ENCODE measurements at places on chromosomes 3 and 15.

- no peak for DNase-seq
These were observed 10.9 kb downstream of the TM2D3 start for GRCh38 chr15:101641129-101641764.

GRCh38 chr3:110459021-110459420 lies 612.6 kb upstream of the NECTIN3 start:
- no peak for DNase-seq

DNA sequence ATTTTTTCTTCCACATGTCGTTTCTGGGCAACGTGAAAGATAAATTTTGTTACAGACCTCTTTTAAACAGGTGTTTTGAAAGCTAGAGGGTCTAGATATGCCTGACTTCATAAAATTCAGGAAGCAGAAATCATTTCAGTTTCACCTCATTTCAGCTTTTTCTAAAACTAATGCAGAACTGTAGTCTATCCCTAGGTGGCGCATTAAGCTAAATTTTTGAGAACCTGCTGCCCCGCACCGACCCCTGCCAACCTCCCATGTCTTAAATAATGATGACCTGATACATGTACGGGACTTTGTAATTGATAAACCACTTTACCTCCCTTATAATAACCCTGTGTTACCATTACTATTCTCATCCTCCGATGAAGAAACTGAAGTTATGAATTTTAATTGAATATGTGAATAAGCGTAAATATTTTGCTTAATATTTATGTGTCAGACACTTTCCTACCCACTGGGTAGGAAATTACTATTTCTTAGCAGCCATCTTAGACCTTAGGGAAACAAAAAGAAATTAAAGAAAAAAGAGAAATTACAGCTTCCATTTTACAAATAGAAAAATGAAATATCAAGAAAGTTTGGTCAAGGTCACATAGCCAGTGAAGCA lies 78.7 kb upstream of the GCNT3 start:
- DNase-seq, result no peak

- DNase-seq, result no peak
These were observed 21.1 kb downstream of the MAGI1 start for GRCh38 chr3:66017591-66017990.

DNA sequence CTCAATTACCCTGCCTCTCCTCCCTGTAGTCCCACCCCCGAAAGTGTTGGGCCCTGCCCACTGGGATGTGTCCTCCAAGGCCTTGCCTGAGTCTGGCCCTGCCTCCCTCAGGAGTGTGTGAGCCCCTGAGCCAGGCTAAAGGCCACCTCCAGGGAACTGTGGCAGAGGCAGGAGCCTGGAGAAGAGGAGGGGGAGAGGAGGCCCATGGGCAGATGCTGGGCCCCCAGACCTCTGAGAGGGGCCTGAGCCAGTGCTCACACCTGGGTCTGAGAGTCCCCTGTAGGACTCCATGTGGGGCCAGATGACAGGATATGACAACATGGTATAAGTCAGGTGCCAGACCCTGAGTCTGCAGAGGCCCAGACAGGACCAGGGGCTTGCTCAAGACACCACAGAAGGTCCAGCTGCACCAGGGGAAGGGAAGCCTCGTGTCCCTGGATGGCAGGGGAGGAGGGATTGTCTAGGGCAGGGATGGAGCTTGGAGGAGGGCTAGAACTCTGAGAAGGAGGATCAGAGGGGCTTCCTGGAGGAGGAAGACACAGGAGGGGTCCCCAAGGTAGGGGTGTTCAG lies 217.9 kb downstream of the TBC1D2B start:
- no peak for DNase-seq

GRCh38 chr3:70090322-70090913 lies 90.9 kb downstream of the SAMMSON start:
- no peak for DNase-seq

- no peak for DNase-seq
These were observed 309.7 kb upstream of the C2CD4B start for GRCh38 chr15:62474771-62475124.

DNA sequence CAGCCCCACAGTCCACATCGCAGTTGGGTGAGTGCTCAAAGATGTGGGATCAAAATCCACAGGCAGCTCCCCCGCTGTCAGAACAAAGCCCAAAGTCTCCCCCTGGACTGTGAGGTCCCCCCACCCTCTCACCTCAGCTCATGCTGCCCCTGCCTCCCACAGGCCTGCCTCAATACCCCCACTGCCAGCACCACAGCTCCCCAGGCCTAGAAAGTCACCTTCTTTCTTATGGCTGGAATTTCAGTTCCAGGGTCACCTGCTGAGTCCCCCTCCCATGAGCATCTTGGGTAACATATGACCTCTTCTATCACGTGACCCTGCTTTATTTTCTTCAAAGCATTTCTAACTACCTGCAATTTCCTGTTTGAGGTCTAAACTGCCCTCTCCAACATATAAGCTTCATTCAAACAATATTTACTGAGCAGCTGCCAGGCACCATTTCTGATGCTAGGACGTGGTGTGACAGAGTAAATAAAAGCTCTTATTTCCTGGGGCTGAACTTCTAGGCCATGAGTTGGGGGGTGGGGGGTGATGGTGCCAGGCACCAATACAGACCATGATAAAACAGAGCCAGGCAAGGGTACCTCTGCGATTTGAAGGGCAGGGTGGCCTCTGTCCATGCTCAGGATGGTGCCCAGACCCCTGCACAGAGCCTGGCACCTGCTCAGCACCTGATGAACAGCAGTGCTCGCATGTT lies 2.4 kb upstream of the TMEM89 start:
- peak; percentile 79 for DNase-seq

DNA sequence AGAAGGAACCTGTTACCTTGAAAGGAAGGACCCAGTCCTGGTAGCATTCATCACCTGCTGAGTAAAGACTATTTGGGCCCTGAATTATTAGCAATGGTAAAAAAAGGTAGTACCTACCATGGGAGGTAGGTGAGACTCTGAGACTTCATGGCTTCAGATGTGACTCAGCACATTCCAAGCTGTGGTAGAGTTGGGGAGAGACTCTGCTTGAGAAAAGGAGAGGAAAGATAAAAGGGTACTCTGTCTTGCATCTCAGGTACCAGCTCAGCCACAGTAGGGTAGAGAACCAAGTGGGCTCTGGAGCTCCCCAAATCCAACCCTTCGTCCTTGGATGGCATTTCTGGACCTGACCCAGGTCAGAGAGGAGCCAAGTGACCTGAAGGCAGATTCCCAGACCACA lies 430.4 kb downstream of the TBL1XR1 start:
- no peak for DNase-seq

DNA sequence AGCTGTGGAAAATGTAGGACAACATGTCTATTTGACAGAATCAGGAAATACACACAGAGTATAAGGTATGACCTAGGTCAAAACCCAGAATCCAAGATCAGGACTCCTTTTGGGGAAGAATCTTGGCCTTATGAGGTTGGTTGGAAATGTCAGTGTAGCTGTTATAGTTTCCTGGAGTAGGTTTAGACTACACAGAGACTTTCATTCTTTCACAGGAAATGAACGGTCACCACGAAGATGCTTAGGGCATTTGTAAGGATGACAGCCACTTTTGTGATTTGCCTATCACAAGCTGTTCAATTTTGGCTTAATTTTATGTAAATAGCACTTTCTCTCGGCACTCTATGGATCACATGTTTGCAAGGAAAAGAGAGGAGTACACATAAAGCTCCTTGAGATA lies 18.6 kb upstream of the ZBTB20 start:
- no peak for DNase-seq

- no peak for DNase-seq
These were observed 256.6 kb upstream of the ROPN1 start for GRCh38 chr3:124248471-124249028.

DNA sequence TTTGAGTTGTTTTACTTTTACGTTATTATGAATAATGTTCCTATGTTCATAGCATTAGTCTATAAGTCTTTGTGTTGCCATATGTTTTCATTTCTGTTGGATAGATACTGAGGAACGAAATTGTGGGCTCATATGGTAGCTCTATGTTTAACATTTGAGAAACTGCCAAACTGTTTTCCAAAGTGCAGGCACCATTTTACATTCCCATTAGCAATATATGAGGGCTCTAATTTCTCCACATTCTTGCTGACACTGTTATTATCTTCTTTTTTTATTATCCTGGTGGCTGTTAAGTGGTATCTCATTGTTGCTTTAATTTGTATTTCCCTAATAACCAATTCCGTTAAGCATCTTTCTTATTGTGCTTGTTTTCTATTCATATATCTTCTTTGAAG lies 1.8 kb upstream of the PIK3R4 start:
- no peak for DNase-seq

DNA sequence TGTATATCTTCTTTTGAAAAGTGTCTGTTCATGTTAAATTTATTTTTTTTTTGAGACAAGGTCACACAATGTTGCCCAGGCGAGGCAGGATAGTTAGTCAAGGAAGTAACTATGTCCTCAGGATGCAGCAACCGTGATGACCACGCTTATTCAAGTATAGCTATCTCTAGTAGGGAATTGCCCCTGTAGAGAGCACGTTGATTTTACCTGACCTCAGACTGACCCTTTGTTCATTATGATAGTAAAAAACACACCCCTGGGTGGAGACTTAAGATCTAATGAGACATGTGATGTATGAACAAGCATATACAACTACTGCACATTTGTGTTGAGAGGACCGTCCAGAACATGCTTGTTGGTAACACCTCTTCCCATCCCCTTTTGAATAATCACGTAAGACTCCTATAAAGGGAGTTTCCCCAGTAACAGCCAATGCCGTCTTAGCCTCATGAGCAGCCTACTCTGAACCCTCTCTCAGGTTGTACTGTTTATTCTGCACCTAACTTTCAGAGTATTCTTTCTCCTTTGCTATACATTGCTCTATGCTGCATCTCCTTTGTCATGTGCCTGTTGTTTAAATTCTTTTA lies 32.9 kb downstream of the ZNF621 start:
- no peak for DNase-seq

DNA sequence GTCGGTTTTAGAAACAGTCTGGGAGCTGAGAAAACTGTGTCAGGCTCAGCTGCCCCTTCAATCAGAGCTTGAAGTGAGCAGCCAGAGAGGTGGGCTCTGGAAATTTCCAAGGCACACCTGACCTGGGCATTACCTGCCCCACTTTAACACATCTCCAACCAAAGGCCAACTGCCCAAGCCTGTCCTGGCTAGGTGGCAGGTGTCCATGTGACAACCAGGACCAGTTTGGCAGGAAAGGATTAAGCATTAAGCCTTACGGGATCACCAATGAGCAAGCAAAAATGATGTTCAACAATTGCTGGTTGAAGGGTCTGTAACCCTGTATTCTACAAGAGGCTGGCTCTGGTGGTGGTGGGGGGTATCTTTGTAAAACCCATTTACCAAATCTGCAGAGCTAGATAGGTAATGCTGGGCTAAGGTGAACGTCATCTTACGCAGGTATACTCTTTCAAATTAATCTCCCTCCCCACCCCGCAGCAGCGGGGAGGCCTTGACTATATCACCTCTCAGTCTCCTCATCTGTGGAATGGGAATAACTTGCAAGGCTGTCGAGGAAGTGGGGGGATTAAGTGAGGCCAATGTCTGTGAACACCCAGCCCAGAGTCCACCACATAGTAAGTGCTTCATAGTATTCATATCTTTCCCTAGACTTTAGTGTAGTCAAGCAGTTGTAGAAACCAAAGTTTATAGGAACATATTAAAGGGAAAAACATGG lies 183.2 kb downstream of the MEGF11 start:
- DNase-seq, result no peak

GRCh38 chr3:57078635-57079473 lies 18.4 kb downstream of the SPATA12 start:
- DNase-seq, result no peak

DNA sequence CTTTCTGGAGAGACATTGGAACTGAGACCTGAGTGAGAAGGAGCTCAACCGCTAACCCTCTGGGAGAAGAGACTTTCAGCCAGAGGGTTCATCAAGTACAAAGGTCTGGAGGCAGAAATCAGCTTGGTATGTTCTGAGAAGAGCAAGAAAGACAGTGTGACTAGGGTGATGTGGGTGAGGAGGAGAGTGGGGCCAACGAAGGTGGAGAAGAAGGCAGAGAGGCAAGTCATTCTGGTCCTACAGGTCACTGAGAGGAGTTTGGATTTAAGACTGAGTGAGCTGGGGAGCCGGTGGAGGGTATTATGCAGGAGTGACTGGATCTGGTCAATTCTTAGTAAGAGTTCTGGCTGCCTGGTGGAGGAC lies 12.2 kb downstream of the XIRP1 start:
- DNase-seq, result no peak

- DNase-seq, result no peak
These were observed 95.7 kb downstream of the RORA start for GRCh38 chr15:61133361-61133760.

DNA sequence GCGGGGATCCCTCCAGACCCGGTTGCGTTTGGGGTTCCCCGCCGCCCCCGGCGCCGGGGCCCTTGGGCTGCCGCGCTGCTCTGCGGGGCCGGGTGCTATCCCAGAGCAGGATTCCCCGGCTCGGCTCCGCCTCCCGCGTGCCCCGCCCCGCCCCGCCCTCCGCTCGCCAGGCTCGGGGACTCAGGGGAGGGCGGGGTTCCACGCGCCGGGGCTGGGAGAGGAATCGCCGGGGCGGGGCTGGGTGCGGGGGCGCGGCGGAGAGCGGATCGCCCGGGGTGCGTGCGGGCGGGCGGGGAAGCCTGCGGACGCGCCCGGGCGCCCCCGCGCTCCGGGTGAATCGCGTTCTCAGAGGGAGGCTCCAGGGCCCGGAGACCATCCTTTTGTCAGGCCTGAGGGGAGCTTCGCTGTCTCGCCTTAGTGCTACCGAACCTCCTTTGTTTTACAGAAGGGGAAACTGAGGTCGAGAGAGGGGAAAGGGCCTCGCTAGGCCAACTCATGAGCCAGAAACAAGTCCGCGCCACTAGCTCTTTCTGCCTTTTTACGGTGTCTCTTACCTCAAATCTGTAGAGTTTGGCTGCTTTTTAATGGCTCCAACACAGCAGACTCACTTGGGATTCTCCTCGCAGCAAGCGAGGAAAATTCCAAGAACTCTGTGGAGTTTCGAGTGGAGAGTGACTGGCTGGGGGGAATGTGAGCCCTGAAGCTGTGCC lies at the start of gene TMEM158:
TSS of gene TMEM158 (minus strand) at position 82 of the 710 bp plus-strand sequence. CDS start 260 bp downstream, outside the sequence.
- no peak for DNase-seq

- no peak for DNase-seq
These were observed 102.9 kb downstream of the SEMA6D start for GRCh38 chr15:47820057-47820746.

DNA sequence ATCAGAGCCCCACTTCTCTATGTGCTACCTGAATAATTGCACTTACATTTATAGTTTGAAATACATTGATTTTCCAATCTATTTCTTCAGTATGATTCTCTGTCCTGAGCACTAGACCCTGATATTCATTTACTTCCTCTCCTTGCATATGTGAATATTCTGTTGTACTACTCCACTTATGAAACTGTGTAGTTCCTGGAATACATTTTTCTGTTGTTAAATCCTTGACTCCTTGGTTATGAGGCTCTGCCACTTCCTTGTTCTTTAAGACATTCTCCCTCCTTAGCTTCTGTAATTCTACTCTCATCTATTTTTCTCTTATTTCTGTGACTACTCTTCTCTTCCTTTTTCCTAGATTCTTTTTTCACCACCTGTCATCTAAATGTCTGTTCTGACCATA lies 12.9 kb upstream of the MGA start:
- DNase-seq, result no peak

DNA sequence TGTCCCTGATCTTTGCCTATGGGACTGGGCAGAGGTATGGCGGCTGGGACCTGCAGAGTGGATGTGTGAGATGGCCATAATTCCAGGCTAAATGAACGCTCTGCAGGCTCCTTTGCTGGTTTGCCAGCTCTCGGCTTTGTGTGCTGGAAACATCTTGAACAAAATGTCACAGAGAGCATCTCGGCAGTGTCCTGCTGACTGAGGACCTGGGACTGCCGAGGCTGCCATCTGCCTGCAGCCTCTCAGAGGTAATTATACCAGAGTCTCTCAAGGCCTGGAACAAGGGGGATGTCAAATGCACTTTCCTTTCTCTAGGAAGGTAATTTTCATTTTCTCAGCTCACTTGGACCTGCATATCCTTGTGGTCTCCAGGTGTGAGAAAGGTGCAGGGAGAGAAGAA lies 354.2 kb downstream of the PDCD6IP start:
- DNase-seq, result no peak

All from NCI-H2081 treated with DMSO at 0.1 percent for 48 hours (cell line).